ENCODE measurements at places on chromosomes 4 and X.

DNA sequence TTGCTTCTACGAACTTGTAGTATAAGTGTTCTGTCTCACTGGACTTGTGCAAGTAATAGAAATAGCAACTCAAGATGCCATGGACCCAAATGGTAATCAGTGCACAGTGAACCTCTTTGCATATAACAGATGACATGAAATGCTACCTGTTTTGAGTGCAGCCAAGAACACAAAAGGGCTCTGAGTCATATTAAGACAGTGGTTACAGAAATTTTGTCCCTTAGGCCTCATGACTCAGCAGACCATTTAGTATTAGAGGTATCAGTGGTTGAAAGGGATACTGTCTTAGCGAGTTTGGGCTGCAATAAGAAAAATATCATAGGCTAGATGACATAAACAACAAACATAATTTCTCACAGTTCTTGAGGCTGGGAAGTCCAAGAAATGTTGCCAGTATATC, 502.9 kb upstream of the PCDH10 start:
- no peak for DNase-seq

DNA sequence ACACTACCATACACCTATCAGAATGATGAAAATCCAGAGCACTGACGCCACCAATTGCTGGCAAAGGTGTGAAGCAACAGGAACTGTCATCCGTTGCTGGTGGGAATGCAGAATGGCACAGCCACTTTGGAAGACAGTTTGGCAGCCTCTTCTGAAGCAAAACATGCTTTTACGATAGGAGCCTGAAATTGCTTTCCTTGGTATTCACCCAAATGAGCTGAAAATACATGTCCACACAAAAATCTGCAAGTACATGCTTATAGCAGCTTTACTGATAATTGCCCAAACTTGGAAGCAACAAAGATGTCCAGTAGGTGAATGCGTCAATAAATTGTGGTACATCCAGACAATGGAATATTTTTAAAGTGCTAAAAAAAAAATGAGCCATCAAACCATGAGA, 322.8 kb upstream of the FAT1 start:
- no peak for DNase-seq

DNA sequence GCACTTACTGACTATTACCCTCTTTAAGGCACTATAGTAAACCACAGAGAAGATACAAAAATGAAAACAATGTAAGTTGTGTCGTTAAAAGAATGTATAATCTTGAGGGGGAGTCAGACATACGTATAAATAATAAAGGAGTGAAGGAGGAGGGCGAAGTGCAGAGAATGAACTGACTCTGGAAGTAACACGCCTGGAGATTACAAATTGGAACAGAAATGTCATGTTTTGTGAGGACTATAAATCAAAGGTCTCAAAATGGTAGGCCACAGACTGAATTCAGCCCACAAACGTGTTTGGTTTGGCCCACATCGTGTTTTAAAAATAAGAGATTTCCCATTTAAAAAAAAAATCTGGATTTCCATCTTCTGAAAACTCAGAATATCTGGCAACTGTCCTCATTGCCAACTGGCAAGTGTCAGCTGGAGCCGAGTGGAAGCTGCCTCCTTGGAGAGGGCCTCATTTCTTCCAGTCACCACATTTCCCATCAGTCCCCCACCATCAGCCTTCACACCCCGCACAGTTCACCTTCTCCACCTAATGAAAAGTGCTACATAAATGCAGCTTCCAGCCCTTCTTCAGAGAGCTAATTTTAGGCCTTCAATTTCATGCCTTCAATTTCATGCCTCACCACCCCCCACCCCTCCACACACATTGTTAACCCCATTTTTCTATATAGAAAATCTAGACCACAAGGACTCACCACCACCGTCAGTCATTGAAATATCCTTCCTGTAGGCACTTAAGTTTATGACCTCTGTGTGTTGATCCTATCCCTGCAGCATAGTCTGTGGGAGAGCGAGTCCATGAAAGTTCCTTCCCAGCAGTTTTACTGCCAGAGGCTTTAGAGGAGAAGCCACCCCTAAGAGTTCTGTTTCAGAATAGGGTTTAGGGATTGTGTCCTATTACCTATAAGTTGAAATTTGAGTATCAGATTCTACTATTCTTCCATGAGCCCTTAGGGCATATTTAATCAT, 32.0 kb upstream of the COL25A1 start:
- DNase-seq = no peak

DNA sequence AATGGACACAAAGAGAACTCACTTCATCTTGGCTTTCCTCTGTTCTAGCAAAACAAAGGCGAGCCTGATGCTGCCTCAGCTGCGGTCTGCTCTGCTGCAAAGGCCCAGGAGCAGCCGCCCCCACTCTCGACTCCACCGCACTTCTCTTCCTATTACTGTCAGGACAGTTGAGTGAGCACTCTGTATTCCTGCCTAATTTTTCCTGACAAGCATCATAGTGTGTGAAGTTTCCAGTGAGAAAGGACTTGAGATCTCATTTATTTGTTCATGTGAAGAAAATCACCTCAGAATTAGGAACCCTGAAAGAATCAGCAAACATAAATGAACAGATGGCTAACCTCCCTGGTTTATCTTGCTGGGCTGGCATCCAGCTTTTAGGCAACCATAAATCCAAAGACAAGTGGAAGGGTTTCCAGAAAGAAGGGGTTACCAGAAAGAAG, 15.6 kb downstream of the SCARB2 start:
- DNase-seq = no peak

DNA sequence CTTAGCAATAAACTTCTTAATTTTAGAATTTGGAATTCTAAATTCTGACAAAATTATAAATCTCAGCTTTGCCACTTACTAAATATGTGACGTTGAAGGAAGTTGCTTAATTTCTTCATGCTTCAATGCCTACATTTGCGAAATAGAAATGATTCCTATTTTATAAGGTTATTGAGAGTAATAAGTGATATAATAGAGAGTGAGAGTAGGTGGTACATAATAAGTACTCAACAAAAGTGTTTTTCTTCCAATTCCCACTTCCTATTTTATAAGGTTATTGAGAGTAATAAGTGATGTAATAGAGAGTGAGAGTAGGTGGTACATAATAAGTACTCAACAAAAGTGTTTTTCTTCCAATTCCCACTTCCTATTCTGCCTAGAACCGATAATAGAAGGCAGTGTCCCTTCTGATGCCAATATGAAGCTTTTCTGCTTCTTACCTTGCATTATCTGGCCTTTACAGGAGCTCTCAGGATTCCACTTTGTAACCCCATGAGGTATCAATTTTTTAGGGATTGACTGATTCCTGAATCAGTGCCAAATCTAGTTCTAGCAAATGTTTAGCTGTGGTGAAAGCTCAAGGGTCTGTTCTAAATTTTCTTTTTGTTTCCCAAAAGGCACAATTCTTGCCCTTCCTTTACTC, 31.4 kb downstream of the VSIG4 start:
- DNase-seq = no peak

All from stimulated activated CD4-positive, alpha-beta T cell treated with anti-CD3 and anti-CD28 coated beads, Interleukin-15, amount 100 ng/mL, for 1 hour (primary cell).